ENCODE measurements at places on chromosomes 4 and X.

DNA sequence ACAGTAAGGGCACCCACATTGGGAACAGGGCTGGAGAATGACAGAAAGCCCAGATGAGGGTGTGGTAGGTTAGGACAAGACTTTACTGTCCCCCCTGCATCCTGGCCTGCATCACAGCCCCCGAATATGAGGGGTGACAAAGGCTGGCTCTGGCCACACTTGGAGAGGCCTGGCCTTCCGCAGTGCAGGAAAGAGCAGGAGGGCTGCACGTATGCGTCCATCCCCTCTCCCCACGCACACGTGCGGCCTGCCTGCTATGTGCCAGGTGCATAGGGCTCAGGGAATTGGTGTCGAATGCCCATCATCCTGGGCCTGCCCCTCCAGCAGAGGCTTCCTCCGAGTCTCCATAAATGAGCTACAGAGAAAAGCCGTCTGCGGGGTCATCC lies 80.5 kb downstream of the ABLIM2 start:
- DNase-seq = no peak

- DNase-seq = no peak
Observed at GRCh38 chrX:16958356-16958755, 11.9 kb downstream of the REPS2 start.

DNA sequence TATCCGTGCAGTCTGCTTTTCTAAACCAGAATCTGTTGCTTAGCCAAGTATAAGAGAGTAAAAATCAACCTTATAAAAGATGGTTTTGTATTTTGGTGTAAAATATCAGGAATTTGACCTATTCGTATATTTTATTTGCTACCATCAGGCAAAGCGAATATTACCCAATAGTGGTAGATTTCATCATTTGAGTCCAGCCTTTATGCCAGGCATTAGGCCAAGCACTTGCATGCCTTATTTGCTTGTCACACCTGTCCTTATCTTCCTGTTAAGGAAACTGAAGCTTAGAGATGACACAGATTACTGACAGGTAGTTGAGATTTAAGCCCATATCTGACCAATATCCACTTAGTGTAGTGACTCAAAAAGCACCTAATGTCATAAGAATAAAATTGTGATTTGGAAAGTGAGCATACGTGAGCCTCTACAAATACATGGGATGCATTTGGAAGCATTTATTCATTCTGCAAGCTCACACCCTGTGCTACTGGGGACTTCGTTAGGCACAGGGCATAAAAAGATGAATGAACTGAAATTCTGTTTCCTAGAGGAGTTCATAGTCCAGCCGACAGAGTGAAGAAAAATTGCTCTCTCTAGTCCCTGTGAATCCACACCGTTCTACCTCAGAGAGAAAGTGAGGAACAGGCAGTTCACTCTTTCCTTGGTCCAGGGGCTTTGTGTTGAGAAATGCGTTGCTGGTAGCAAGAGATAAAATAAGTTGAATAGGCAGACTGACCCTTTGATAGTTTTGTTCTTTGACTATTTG lies 2.3 kb upstream of the RNF212 start:
- no peak for DNase-seq

- no peak for DNase-seq
Observed at GRCh38 chr4:146261041-146261440, 46.7 kb downstream of the REELD1 start.

DNA sequence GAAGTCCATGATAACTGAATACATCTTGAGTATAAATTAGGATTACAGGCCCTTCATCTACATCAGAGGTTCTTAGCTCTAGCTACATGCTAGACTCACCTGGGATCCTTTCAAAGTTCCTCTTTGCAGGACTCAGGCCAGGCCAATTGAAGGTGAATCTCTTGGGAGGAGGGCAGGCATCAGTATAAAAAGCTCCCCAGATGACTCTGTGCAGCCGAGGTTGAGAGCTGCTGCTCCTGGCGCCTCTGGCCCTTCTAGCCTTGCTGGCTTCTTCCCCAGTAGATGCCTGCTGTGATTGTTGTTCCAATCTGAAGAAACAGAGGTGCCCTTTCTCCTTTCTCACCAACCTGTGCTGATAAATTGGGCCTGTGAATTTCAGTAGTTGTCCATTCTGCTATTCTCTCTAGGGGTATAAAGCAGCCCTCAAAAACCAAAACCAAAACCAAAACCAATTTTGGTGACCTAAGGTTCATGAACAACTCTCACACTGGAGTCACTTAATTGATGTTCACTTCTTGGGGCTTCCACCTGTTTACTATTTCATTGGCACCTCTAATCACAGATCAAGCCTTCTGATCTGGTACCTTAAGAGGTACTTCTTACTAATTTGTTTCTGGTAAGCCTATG lies 78.7 kb downstream of the SUPT20HL2 start:
- no peak for DNase-seq

GRCh38 chr4:181525634-181526033 lies 717.6 kb upstream of the TENM3 start:
- no peak for DNase-seq

GRCh38 chr4:44760142-44760898 lies 34.0 kb upstream of the GNPDA2 start:
- no peak for DNase-seq

- DNase-seq = no peak
Observed at GRCh38 chr4:5843573-5844530, 49.0 kb downstream of the CRMP1 start.

DNA sequence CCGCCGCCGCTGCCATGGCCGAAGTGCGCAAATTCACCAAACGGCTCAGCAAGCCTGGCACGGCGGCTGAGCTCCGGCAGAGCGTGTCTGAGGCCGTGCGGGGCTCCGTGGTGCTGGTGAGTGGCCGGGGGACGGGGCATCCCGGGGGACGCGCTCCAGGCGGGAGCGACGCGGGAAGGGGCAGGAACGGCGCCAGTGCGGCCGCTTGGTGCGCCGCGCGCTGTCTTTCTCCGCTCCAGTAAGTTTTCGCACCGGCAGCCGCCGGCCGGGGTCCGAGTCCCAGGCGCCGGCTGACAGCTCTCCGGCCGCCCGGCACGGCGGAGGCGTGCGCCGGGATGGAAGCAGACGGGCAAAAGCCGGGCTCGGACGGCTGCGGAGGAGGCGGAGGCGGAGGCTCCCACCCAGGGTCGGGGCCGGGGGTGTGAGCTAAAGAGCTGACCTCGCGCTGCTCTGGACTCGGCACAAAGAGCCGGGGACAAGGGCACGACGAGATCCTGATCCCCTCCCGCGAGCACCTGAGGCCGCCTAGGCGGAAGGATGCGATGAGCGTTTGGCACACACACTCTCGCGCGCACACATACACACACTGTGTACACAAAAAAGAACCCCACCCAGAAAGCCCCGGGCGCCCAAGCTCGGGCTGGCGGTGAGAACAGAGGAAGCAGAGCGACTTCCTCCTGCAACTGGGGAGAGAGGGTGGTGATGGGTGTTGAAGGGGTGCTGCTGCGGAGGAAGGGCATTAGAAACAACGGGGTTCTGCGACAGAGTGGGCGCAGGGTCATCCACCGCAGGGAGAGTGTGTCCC lies 545 bp downstream of the DOCK11 start:
- no peak for DNase-seq

DNA sequence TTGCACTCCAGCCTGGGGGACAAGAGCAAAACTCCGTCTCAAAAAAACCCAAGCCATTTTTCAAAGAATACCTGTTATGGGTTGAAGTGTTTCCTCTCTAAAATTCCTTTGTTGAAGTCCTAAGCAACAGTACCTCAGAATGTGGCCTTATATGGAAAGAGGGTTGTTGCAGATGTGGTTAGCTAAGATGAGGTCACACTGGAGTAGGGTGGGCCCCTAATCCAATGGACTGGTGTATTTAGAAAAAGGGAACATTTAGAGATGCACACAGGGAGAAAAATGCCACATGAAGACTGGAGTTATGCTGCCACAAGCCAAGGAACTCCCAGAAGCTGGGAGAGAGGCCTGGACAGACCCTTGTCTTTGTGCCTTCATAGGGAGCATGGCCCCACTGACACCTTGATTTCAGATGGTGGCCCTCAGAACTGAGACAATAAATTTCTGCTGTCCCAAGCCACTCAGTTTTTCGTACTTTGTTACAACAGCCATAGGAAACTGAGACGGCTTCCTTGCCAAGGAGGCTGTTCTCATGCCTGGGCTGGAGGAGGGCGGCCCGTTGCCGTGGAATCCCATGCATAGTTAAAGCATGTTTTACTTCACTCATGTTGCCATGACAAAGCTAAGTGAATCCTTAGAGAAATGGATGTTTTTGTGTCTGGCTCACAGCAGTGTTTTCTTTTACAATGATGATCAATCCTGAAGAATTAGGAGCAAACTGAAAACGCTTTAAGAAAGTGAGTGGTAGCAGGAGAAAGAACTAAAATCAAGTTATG lies 16.5 kb downstream of the TRAPPC2 start:
- no peak for DNase-seq

GRCh38 chr4:102295153-102295862 lies 50.0 kb downstream of the SLC39A8 start:
- DNase-seq = no peak

DNA sequence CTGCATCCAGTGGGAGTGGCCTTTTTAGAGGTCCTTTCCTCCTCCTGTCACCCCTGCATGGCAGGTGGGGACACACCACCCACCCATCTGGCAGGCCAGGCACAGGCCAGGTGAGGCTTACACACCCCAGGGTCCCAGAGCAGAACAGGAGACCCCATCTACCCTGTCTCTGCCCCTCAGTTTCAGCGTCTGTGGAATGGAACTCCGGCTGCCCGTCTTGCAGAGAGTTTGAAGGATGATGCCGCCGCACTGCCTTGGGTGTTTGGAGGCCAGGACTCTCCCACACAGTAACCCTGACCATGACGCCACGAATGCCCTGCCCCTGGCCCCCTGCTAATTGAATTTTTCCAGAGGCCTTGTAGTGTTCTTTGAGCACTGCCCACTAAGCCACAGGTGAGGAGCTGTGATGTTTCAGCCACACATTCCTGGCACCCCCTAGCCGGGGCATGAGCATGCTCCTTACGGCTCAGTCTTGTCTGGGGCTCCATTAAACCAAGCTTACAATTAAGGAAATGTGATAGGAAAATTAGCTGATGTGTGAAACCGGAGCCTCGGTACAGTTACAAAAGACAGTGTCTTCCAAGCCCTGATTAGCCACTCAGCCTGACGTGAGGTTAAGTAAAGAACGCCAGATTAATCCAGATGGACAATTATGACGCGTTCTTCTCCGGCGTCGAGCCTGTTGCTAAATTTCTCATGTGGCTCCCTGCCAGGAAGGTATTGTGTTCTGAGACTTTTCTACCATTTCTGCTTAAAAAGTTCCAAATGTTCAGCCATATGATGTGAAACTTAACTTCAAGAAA lies 39.3 kb downstream of the HMX1 start:
- no peak for DNase-seq

DNA sequence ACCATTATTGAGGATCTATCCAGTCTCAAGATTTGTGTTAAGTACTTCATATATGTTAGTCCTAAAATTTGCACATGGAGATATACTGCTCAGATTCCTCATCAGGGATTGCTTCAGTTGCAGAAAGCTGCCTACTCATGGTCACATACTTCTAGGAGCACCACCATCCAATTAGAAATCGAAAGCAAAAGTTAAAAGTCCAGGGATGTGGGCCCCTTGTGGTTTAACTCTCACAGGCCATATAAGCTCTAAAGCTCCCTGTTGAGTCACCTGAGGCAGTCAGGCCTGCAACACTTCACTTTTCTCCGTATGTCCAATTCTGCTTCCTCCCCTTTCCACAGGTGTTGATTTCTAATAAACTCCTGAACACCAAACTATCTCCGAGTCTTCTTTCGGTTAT lies 84.2 kb downstream of the CNOT6L start:
- no peak for DNase-seq

- DNase-seq = peak; percentile 23
Observed at GRCh38 chr4:189940178-189941004, at the start of gene FRG1. TSS of gene FRG1 (plus strand) at chr4:189940872. CDS start at chr4:189941010, 138 bp downstream.

GRCh38 chrX:129618997-129619396 lies 35.8 kb downstream of the APLN start:
- DNase-seq = no peak

DNA sequence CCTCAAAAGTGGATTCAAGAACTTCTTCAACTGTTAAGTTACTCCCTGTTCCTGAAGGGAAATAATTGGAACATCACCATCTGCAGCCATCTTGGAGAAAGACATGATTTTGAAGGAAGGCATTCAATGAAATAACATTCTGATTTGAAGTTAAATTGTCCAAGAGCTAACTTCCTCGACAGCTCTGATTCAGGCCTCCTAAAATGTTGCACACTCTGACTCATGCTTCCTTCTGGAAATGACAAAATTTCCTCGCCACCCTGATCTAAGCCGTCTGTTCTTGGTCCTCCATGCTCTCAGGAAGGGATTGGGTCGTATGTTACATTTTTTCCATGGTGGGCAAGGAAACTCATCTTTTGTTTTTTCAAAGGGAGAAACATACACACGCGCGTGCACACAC lies 496.9 kb upstream of the DIPK2B start:
- DNase-seq = no peak

- DNase-seq = no peak
Observed at GRCh38 chr4:8729408-8730149, 137.0 kb downstream of the CPZ start.

DNA sequence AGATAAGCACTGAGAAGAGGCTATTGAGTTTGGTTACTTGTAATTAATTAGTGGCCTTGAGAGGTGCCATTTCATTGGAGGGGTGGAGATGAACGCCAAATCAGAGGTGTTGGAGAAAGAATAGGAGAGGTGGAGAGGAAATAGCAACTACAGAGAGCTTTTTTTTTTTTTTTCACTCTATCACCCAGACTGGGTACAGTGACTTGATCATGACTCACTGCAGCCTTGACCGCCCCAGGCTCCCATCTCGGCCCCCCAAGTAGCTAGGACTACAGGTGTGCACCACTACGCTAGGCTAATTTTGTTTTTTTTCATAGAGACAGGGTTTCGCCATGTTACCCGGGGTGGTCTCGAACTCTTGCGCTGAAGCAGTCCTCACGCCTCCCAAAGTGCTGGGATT lies 5.2 kb downstream of the NHS start:
- no peak for DNase-seq

GRCh38 chr4:90950385-90950841 lies 823.2 kb downstream of the CCSER1 start:
- no peak for DNase-seq

GRCh38 chrX:47198026-47198686 lies 4.5 kb downstream of the UBA1 start:
- no peak for DNase-seq

DNA sequence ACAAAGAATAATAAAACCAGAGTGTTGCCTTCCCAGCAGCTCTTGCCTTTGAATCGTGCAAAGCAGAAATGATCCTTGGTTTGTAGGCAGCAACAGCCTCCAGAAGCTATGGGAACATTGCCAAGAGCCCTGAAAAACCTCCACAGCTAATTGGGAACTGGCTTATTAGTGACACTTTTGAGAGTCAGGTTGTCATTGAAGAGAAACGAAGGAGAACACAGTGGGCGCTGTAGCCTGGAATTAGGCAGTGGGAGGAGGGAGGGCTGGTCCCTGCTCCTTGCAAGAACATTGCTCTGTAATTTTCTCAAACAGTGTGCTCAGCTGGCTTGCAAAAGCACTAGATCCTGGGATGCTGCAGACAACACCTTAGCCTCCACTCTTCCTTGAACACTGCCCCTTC lies 331.5 kb upstream of the EMCN start:
- no peak for DNase-seq

DNA sequence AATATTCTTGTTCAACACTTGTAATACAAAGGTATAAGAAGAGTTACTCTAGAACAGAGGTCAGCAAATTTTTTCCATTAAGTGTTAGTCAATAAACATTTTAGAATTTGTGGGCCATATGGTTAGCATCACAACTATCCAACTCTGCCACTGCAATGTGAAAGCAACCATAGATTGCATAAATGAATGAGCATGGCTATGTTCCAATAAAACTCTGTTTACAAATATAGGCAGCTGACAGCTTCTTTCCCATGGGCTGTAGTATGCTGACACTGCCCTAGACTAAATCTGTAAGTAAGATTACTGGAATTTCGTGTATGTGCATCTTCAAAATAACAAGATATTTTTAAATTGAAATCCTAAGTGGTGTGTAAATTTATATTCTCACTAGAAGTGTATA lies 73.7 kb downstream of the GABRA2 start:
- no peak for DNase-seq
